Stimulated activated CD4-positive, alpha-beta T cell treated with anti-CD3 and anti-CD28 coated beads, Interleukin-15, amount 100 ng/mL, for 24 hours (primary cell): ENCODE measurements at places on chromosomes 16 and 17.

GRCh38 chr16:50316848-50317630 is 50.7 kb downstream of the ADCY7 start:
- DNase-seq = no peak

DNA sequence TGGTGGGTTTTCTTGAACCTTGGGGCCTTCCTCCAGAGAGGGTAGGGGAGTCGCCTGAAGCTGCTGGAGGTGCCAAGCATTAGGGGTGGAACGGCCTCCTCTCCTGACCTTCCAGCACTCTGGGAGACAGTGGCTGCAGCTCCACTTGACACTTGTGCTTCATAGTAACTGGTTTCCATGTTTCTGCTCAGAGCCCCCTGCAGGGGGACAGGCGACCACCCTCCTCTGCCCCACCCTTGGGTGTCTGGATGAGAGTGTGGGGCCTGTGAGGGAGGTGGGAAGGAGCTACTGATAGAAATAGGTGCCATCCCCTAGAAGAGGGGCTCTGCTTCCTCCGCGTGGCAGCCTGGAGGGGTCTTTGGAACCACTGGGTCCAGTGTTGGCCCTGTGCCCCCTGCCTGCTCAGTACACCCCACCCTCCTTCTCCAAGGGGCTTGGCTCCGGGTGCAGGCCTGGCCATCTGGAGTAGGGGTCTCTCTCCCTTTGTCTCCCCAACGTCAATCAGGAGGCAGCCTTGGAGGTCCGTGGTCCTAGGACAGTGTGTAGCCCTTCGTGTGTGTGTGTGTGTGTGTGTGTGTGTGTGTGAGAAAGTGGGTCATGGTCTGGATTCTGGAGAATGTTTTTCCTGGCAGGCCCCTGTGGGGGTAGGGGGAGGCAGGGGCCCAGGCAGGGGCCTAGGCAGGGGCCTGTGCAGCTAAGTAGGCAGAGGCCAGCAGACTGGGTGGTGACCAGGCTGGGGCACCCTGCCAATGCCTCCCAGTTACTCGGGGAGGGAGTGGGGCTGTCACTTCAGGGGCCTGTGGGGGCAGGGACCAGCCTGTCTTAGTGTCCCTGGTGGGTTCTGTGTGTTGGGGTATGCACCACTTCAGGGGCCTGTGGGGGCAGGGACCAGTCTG is 4.9 kb downstream of the LASP1 start:
- DNase-seq = no peak

DNA sequence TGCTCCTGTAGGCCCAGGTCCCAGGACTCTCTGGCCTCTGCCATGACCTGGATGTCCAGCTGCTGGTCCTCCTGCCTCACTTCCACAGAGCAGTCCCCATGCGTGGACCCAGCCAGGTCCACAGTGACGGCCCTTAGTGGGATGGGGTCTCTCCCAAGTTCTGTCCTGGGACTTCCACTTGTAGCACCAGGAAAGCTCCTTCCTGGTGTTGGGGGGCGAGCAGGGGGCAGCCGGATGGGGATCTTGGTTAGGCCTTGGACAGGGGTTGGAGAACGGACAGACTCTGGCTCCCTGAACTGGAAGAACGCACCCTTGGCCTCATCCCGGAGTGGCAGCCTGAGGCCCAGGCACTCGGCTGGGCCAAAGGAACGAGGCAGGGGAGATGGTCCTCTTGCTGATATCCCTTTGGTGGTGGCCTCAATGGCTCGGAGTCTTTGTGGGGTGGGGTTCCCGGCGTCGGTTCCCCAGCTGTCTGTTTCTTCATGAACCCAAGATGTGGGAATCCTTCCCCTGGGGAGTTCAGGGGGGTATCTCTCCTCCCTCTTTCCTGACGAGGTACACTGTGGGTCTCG is 7.2 kb downstream of the GAS2L2 start:
- no peak for DNase-seq

- DNase-seq = no peak
Observed at GRCh38 chr17:77461277-77462057, 320.7 kb downstream of the SEC14L1 start.

DNA sequence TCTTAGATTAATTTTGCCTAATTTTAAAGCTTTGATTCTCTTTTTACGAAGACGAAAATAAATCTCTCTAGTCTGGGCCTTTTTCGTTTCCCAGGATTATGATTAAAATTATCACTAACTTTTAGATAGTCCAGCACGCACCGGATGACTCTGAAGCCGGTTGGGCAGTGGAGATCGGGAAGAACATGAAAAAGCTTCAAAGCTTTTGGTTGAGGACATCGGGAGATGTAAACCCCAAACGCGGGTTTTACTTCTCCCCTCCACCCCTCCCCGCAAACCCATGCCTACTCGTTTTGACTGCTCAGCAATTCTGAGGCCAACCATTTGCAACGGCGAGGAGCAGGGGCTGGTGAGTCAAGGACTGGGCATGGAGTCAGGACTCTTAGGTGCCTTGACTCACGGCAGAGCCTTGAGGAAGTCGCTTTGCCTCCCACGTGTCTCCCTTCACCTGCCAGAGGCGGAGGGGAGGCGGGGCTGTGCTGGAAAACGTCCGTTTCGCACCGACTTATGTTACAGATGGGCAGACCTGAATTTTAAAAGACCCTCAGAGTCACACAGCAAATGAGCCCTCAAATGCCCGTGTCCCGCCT is 989 bp upstream of the DUSP14 start:
- DNase-seq = peak; percentile 79

GRCh38 chr17:29591737-29592608 is 959 bp upstream of the ANKRD13B start:
- DNase-seq = peak; percentile 90

GRCh38 chr17:45790296-45790922 is 6.3 kb downstream of the CRHR1 start:
- no peak for DNase-seq

GRCh38 chr16:65965628-65966027 is 400.9 kb upstream of the CDH5 start:
- no peak for DNase-seq

GRCh38 chr17:65190467-65191097 is 53.4 kb downstream of the RGS9 start:
- no peak for DNase-seq

DNA sequence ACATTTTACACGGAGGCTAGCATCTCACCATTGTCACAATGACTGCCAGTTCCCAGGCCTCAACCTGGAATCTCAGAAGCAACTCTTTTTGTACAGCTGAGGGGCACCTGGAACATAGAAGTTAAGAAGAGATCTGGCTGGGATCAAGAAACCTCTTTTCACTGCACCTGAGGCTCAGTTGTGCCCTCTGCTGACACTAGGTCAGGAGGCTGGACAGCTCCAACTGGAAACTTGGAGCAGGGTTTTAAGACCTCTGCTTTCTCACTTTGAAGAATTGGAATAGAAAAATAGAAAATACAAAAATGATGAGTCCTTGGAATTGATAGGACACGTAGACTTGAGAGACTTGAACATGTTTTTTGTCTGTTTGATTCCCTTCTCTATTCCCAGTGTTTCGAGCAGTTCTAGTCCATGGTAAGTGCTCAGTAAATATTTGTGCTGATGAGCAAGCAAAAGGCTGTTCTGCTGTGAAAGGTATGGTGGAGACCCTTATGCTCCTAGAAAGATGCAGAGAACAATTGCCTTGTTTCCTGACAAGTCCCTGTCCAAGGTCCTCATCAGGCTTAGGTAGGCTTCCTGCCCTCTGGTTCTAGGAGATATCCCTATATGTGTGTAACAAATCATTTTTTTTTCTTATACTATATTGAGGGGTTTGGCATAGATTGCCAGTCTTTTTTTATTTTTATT is 13.6 kb upstream of the PPM1D start:
- DNase-seq = no peak

- DNase-seq = peak; percentile 32
Observed at GRCh38 chr16:75109732-75110243, 6.8 kb downstream of the LDHD start.

DNA sequence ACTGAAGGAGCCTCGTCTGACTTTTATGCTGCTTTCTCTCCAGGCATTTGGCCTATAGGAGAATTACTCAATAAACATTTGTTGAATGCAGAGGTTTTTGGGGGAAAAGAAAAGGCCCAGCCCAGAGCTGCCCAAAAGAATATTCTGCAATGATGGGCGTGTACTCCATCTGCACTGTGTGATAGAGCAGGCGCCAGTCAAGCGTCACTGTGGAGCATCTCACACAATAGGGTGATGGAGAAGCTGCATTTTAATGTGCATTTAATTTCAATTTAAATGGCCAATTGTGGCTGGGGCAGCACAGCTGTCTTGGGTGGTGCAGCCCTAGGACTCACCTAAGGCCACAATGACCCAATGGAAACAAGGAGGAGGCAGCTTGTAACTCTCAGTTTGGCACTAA is 20.6 kb downstream of the GLYR1 start:
- no peak for DNase-seq

GRCh38 chr17:66339561-66339960 is 37.1 kb downstream of the PRKCA start:
- DNase-seq = no peak

DNA sequence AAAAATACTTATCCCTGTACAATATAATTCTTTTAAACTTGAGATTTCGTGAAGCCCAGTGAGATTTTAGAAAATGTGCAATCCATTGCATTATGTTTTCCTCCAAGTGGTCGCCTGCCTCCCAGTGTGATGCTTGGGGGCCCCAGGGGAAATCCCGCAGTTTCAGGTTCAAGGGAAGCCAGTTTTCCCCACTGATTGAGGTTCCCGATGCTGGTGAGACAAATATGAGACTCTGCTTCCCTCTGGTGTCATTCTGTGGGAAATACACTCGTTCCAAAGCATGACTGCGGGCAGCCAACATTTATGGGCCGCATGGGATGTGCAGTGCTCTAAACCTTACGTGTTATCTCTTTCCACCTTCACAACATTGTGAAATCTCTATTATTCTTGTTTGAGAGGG is 200.8 kb downstream of the PRKCB start:
- peak; percentile 45 for DNase-seq

GRCh38 chr16:50598256-50598894 is 50.2 kb downstream of the NKD1 start:
- no peak for DNase-seq

- DNase-seq = no peak
Observed at GRCh38 chr17:30981531-30982519, 11.0 kb downstream of the RNF135 start.

DNA sequence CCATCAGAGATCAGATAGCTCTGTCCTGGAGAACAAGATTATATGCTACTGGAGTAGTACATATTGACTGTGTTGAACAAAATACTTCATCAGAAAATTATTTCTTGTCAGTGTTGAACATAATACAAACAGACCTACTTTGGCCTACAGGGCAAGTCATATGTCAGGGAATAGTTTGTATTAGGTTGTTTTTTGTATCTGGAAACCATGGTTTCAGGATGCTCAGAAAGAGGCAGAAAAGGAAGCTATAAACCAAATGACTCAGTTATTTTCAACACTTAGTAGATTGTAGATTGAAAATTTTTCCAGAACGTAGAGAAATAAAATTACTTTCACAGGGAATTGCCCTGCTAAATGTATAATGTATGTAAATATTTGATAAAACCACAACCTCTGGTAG is 198.4 kb downstream of the CYB561 start:
- DNase-seq = no peak

GRCh38 chr17:7356072-7356549 is 1.2 kb downstream of the TMEM95 start:
- peak; percentile 90 for DNase-seq

DNA sequence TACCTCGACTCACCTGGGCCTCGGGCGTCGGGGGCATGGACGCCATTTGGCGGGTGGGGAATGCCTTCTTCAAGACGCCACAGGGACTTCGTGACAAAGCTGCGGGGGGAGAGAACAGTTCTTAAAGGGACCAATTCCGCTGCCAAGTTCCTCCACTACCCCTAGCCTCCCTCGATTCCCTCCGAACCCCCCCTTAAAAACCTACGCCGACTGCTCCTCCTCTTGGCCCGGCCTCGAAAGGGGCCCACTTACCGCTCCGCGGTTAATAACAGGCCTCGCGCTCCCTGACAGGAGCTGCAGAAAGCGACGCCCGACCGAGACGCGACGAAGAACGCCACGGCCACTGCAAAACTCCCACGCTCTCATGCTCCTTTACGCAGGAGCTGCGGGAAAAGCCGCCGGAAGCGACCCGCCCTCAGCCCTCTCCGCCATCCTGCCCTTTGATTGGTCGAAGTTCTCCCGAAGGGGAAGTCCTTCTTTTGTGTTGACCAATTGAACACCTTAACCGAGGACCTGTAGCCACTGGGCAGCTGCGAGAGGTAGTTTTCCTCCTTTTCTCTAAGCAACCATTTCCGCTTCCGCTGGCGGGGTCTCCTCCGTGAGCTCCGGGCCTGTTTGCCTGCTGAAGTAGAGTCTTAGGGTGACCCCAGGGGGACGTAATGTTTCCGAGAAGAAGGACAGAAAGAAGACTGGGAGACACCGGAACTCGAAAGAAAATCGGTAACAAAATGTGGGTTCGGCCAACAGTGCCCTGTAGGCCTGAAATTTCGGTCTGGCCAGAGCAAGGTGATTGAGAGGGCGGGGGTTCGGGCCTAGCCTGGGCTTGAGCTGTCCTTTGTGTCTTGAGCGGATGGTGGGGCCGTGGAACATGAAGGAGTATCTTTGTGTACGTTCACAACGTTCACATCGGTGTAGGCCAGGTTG is at the start of the genes NAA60 and ZNF597:
TSS of gene NAA60 (plus strand) at position 573 of the 924 bp plus-strand sequence. CDS start 32,548 bp downstream, outside the sequence.
TSS of gene ZNF597 (minus strand) at position 397 of the 924 bp plus-strand sequence. CDS start at position 46, 351 bp downstream.
- DNase-seq = peak; percentile 85

DNA sequence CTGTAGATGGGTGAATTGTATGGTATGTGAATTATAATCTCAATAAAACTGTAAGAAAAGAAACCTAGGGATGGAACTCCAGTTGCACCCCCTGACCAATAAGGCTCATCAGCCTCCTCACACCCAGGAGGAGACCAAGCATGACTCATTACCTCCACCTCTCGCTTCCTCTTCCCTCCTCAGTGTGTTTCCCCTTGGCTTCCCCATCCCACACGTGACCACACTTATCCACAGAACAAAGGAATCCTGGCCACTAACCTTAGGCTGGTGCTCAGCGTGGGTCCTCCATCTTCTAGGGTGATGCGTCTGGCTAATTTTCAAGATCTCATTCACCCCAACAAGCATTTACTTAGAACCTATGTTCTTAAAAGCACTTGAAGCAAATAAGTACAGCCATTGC is 36.2 kb upstream of the MAP3K14 start:
- peak; percentile 66 for DNase-seq

GRCh38 chr17:40086150-40087044 is 14.0 kb downstream of the NR1D1 start:
- DNase-seq = peak; percentile 74

- peak; percentile 56 for DNase-seq
Observed at GRCh38 chr17:50534222-50534978, 1.9 kb downstream of the EPN3 start.

- DNase-seq = no peak
Observed at GRCh38 chr17:82244413-82245133, 15.7 kb downstream of the SLC16A3 start.

- DNase-seq = no peak
Observed at GRCh38 chr17:71790791-71791190, 330.0 kb upstream of the SOX9 start.
